ENCODE measurements at places on chromosomes 7 and 10. TPM values are rescaled to one million over a fixed set of nuclear protein-coding genes. Genes with fewer than 3 reads are reported as not detected.
A peak's percentile ranks its signal among the peaks of the same experiment; 100 is the strongest.

DNA sequence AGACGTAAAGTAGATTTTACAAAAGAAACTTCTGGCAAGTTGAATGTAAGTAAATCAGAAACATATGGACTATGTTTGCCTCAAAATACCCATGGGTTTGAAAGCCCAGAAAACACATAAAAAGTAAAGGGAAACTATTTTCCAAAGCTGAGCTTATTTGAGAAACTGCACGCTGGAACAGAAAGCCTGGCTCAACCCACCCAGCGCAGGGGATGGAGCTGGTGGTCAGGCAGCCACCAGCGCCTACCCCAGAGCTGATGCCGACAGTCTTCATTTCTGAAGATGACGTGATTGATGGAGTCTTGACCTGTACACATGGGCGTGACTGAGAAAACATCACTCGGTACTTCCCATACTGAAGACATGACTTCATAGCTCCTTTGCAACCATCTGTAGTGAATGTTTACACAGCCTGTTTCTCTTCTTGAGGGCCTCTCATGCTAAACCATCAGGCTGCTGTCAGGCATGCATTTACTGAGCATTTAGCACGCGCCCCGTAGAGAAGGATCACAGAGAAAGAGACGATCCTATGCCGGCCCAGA is 232.6 kb upstream of the AUTS2 start:
- peak; percentile 50 for DNase-seq

DNA sequence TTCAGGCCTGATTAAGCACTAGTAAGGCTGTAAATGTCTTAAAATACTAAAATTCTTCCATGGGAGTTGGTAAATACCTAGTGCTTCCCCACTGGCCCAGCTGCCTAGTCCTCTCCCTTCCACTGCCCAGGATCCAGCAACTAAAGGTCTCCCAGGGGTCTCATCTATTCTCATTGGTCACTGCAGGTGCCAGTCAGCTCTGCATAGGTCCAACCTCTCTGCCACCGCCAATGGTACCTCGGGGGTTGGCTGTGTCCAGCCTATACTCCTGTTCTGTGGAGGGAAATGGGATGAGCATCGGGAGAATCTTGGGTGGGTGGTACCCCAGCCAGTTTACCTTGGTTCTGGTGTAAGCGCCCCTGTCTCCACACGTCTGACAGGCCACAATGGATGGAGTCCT is 6.1 kb upstream of the CREB5 start:
- DNase-seq: no peak

GRCh38 chr10:44874166-44874565 is 37.0 kb upstream of the TMEM72 start:
- DNase-seq: no peak

- peak; percentile 36 for DNase-seq
Measured at GRCh38 chr10:47340608-47341170, 7.5 kb upstream of the RBP3 start.

Gene OR13A1
- 0.08 TPM for polyA plus RNA-seq

Gene STAM
- polyA plus RNA-seq: 36.8 TPM

DNA sequence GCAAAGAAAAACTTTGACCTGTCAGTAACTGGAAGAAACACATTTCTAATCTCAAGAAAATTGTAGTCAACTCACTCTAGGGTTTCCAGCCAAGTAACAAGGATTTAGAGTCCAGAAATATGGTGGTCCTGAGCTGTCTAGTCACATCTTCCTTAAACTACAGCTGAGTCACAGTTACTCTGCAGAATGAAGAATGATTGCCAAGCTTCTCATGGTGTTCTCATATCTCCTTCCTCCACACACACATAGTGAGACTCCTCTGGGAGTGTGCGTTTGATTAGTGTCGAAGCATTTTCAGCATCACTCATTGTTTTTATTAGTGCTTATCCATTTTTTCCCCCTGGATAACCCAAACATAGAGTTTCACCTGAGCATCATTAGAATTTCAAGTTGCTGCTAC is 93.1 kb upstream of the CXCL12 start:
- DNase-seq: no peak

Gene DNAJB6
- 161 TPM for polyA plus RNA-seq

DNA sequence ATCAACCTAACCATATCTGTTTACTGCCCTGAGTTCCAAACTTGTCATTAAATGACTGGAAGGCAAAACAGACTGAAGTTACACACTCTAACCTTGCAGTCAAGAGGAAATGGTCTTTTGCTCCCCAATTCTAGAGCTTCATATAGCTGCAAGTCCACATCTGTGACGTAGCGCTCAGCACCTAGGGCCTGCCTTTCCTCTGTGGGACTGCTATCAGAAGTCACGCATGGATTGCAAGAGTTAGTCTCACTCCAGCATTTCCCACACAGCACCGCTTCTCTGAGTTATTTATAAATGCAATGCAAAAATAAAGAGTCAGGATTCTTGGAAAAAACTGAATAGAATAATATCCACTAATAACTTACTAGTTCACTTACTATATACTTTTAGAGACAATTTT is 96.9 kb downstream of the ELMO1 start:
- no peak for DNase-seq

- peak; percentile 62 for DNase-seq
Measured at GRCh38 chr7:69599286-69599954, 1.1 kb downstream of the AUTS2 start.

GRCh38 chr7:7895754-7896153 is 72.8 kb upstream of the GLCCI1 start:
- no peak for DNase-seq

DNA sequence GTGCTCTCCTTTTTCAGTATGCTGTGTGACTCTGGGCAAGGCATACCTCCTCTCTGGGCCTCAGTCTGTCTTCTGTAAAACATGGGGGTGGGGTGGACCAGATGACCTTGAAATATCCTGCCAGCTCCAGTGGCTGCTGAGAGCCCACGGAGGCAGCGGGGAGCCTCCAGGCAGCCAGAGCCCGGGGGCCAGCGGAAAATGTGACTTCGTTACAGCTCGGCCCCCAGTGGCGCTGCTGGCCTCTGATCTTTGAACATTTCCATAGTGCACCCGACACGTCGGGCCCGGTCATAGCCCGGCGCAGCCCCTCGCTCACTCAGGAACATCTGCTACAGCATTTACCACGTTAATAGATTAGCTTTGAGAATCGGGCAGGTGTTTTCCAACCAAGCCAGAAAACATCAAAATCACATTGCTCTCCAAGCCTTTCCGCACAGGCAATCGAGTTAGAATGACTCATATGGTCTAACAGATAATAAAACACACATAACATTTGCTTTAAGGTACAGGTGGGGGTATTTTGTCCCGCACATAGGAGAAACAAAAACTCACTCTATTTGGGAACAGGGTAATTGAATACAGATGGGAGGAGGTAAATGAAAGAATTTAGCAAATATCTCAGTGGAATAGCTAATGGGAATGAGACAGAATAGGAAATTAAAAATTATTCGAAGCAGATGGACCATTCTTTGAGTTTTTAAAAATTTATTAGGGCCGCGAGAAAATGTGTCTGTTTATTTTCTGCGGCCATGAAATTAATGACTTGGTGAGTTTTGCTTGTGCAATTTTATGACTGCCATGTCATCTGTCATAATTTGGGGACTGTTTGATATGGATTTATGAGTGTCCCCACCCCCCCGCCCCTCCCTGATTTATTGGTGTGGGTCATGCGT is 26.3 kb upstream of the COMTD1 start:
- no peak for DNase-seq

DNA sequence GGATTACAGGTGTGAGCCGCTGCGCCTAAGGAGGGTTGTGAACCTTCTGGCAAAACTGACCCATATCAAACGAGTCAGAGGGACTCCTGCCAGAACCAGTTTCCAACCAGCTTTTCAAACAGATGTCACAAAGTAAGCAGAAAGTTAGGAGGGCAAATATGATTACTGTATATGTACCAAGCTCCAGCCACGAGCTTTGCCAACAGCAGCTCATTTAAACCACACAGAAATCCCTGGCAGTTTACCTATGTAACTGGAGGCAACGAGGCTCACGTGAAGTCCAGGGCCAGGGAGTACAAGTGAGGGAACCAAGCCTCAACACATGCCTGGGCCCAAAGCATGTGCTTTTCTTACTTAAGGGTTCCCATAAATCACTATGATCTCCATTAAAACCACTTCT is 12.5 kb upstream of the DAGLB start:
- no peak for DNase-seq

DNA sequence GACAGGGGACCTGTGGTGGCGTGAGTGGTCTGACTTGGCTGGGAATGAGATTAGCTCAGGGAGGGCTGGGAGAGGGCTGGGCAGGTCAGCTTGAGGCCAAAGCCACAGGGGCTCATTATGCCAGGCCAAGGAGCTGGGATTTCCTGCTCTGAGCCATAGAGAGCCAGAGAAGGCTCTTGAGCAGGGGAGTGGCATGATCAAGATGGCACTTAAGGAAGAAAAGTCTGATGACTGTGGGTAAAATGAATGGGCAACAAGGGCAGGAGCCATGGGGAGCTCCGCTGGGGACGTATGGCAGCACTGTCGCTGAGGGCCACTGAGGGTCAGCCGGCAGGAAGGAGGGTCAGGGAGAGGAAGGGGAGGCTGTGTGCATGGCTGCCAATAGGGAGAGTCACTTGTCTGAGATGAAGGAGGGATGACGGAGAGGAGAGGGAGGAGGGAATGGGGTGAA is 5.8 kb downstream of the ANTXRL start:
- no peak for DNase-seq

Gene ADRA2A
- polyA plus RNA-seq: 2.9 TPM

DNA sequence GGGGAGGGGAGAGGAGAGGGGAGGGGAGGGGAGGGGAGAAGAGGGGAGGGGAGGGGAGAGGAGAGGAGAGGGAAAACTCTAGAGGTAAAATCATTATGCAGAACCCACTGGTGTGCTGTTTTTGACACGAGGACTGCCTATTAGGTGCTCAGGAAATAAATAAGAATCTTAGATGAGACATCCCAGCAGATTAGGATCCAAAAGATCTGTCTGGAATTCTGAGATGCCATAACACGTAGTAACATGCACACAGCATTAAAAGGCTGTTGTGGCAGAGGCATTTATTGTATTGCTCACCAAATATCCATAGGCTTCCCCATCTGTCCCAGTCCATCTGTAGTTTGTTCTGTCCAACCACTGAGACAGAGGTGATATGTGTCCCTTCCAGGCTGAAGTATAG is 40.8 kb upstream of the KMT2E start:
- DNase-seq: no peak

- DNase-seq: no peak
Measured at GRCh38 chr7:42237811-42238541, 967 bp upstream of the GLI3 start.

DNA sequence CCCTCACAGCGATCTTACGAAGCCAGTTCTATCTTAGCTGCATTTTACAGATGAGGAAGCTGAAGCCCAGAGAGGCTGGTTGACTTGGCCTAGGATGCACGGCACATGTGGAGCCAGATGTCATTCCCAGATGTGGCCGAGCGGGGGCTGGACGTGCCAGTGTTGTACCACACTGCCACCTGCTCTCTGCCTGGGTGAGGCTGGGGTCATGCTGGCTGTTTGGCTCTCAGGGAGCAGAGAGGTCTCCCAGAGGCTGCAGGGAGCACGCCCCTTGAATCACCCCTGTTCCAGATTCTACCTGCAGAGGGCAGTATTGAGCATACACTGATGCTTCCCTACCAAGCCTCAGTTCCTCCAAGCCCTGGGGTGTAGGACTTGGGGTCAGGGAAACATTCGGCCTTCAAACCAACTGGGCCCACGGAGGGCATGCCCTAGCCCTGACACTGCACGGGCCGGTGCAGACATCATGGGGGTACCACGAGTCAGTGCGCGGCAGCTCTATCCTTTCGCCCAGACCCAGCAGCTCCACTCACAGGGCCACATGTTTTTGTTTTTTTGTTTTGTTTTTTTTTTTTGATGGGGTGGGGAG is 3.8 kb upstream of the GTF2IRD1 start:
- DNase-seq: no peak

GRCh38 chr10:111836064-111836463 is 347.5 kb downstream of the GPAM start:
- no peak for DNase-seq

DNA sequence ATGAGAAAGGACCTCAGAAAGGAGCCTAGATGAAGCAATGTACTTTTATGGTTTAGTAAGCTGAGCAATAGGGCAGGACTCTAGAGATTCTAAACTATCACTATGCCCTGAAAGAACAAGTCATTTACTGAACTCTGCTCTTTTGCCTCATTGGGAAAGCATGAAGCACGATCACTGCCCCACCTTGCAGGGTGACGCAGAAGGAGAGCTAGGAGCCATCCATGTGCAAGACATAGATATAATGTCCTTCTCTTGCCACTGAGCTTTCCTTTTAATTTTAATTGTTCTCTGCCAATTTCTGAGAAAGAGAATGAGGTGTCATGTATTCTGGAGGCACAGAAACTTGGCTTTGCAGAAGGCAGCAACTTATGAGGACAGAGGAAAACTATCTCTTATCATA is 108.3 kb downstream of the SORCS1 start:
- no peak for DNase-seq

DNA sequence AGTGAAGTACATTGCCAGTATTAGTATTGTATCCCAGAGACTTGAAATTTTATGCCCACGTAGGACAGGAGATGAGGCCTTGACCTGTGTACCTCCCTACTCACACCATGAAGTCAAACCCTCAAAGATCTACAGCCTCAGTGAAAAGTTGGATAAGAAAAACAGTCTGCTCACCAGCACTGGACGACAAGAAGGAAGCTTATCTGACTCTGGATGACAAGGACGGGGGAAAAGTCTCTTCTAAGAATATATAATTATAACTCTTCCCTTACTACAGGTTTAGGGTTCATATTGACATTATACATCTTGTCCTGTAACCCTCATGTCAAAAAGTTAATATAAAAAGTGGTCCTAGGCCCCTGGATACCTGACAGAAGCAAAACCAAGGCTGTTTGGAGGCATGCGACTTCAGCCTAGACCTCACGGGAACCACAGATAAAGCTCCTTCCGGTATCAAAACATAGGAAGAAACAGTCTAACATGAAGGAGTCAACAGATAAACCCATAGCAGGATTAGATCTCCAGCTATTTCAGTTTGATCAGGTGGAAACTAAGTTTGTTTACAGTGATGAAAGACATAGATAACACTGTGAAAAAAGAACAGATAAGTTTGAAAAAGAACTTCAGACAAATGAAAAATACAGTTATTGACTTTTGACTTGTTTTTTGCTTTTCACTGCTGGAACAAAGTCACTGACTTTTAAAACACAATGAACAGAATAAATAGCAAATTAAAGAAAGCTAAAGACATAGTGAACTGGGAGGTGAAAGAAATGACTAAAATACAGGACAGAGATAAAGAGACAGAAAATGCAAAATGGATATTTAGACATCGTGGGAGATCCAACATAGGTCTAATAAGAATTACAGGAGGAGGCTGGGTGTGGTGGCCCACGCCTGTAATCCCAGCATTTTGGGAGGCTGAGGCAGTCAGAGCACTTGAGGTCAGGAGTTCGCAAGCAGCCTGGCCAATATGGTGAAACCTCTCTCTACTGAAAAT is 145.9 kb downstream of the PHTF2 start:
- no peak for DNase-seq
